BJ (cell line): ENCODE measurements at places on chromosomes 5 and 9.
A peak's percentile ranks its signal among the peaks of the same experiment; 100 is the strongest.

GRCh38 chr9:73780916-73781315 lies 629.3 kb downstream of the ANXA1 start:
- DNase-seq: peak; percentile 42

GRCh38 chr9:31612336-31613030 lies 772.0 kb upstream of the ACO1 start:
- no peak for DNase-seq

GRCh38 chr9:76650692-76651091 lies 113.5 kb upstream of the PCA3 start:
- DNase-seq: no peak

DNA sequence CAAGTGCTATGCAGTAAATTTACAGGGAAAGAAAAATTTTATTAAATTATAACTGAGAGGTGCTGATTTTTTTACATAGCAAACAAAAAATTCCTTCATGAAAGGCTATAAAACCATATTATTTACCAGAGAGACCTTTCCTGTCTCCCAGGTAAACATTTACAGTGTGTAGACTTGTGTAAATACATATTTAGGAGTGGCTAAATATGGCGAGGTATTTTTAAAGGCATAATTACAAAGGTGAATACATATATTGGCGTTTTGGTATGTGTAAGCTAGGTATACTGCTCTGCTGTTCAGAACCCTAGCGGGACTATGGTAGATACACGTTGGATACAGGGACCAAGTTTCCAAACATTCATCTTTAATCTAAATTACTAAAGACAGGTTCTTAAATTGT lies 170.6 kb upstream of the MEF2C start:
- DNase-seq: no peak

- no peak for DNase-seq
These were observed 102.1 kb upstream of the CEP78 start for GRCh38 chr9:78133751-78134150.

- no peak for DNase-seq
These were observed at the start of gene PCDHGA12 for GRCh38 chr5:141430332-141431113. TSS of gene PCDHGA12 (plus strand) at chr5:141430507. CDS start at chr5:141430760, 253 bp downstream.

DNA sequence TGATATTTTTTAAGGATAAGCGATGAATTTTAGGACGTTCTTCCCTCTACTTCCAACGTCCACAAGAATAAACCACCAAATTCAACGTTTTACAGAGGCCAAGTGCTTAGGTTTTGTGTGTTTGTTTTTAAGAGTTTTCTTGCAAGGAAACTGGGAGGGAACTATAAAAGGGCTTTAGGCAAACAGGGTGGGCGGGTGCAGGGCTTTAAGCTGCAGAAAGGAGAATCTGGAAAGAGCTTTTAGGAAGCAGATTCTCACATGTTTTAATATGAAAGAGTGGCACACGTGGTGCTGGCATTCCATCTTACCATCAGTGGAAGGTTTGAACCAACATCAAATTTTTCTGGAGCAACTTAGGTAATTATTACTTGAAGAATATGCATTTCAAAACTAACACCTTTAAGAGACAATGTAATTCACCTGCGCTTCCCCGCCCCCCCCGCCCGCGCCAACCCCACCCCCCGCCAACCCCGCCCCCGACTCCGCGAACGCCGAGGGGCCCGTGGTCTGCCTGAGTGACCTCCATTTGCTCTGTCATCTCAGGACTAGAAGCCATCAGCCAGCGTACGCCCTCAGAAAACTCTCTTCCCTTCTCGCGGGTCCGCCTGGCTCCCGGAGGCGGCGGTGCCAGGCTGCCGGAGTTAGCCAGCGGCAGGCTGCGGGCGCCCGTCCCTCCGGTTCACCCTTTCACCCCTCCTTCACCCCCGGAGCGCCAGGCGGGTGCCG lies 911 bp upstream of the PIK3R1 start:
- DNase-seq: no peak

DNA sequence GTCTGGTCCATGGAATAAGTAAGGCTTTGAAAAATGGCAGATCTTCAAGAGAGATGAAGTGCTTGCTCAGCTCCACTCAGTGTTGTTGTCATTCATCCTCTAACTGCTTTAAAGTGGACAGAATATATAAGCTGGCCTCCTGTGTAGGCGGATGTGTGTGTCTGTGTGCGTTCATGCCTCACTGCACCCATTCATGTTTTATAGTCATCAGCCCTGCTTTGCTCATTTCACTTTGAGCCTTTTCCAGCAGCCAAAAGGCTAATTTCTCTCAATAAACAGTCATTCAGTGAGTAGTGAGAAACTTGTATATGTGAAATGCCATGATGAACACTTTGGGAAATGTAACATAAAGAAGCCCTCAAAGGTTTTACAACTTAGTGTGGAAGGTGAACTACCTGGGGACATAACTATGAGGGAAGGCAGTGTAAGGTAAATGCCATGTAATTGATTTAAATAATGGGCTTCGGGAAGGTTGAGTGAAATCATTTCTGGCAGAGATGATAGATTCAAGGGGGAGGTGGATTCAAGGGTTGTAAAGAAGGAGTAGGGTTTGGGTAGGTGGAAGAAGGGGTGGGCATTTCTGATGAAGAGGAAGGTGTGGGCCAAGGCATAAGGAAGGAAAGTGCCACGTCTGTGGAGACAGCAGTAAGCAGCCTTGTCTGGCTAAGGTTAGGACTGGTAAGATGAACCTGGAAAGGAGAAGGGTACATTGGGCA lies 15.7 kb downstream of the TTC23L start:
- no peak for DNase-seq

- peak; percentile 6 for DNase-seq
These were observed 12.5 kb downstream of the EDIL3 start for GRCh38 chr5:84372066-84372695.

DNA sequence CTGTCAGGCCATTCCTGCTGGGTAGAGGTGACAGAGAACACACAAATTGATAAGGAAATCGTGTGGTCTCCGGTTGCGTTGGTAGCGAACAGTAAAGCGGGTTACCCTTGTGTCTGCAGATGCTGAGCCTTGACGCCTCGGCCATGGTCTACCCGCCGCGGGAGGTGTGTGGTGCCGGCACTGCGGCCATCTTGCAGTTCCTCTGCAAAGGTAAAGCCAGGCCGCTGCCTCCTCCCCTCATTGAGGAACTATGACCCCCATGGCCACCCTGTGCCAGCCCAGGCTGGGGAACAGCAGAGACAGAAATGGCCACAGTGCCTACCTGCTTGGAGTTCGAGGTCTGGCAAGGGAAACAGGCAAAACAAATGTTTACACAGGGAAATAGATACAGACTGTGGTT lies 16.3 kb downstream of the LRSAM1 start:
- DNase-seq: no peak

GRCh38 chr5:113686599-113686998 lies 173.1 kb downstream of the YTHDC2 start:
- DNase-seq: no peak

DNA sequence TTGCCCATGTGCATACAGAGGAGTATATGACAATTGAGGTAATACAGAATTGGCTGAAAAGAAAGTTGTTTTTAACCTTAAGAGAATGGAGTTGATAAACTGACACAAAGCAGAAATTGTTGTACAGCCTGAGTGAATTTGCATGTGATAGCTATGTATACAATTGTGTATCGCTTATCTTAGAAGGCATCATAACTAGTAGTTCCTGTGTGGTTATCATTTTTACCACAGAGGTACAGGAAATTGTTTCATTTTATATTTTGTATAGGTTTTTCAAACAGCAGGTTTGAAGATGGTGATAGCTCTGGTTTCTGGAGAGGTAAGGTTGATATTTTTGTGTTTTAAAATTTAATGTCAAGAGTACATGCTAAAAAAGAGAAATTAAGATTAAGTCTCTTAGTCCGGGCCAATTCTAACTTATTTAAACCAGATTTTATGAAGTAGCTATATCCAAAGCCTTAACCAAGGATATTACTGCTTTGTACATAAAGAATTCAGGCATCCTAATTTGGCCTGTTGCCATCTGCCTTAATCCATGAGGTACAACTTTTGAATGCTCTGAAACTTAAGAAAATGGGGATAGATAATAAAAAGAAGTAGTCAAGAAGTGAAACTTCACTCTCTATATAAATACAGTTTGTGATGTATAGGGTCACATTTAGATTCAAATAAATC lies 26.0 kb downstream of the DDX4 start:
- DNase-seq: no peak

DNA sequence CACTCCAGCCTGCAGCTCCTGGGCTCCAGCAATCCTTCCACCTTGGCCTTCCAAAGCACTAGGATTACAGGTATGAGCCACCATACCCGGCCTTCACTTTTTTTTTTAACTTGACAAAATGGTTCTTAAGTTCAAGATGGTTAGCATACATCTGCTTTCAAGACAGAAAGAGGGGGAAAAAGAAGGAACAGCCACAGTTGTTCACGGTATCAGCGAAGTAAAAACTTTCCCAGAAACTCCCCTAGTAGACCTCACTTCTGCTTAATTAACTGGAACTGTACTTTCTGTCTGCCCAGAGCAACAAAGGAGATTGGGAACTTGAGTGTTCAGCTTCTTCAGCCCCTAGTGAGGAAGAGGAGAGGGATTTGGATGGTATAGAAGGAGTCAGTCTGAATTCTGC lies 116.7 kb downstream of the UGCG start:
- DNase-seq: no peak

DNA sequence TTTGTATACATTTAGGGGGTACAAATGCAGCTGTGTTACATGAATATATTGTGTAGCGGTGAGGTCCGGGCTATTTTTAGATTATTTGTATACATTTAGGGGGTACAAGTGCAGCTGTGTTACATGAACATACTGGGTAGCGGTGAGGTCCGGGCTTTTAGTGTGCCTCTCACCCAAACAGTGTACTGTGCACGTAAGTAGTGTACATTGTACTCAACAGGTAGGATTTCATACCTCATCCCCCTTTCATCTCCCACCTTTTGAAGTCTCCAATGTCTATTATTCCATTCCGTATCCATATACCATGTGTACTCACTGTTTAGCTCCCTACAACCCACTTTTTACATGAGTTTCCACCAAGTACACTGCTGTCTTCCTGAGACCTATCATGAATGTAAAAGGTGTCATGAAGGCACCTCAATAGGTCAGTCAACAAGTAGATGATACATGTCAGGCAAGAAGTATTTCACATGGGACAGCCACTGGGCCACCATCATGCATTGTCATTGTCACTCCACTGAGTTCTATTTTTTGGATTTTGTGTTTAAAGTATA lies 27.7 kb downstream of the SKP1 start:
- no peak for DNase-seq
